CD8-positive, alpha-beta memory T cell (primary cell): ENCODE measurements at places on chromosomes 12 and 14. TPM values are rescaled to one million over a fixed set of nuclear protein-coding genes. Genes with fewer than 3 reads are reported as not detected.

GRCh38 chr12:130431176-130431575 is 93.5 kb downstream of the PIWIL1 start:
- H3K27ac ChIP-seq, result no peak overlapping the region
- no peaks in the 10 kb centered on the region for H3K36me3 ChIP-seq
- no peaks in the 10 kb centered on the region for H3K27me3 ChIP-seq
- no peak overlapping the region for H3K4me3 ChIP-seq

DNA sequence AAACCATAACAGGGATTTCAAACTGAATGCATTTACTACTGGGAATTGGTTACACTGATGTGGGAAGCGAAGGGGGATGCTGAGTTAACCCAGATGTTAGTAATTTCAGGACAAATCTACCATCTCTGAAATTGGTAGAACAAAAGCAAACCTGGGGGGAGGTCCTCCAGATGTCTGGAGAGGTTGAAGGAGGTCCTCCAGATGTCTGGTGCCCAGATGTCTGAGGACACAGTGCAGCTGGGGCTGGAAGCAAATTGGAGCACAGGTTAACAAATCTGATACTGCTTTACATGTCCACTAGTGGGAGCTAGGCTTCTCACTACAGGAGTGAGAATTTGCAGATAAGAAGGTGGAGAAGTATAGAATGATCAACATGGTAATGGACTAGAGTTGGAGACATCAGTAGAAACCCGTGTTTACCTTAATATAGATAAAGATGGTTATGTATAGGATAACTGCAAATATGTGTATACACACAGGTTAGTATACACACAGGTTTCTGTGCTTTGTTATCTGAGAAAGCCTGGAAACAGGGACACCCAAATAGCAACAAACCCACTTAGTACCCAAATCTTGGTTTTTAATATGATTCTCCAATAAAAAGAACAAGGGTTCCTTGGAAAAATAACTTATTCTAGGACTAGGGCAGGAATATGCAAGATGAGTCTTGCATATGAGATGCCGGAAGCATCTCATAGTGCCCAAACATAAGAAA is 162.5 kb downstream of the C12orf50 start:
- H3K4me3 ChIP-seq, result no peak overlapping the region
- no peaks in the 10 kb centered on the region for H3K4me1 ChIP-seq
- H3K36me3 ChIP-seq, result no peaks in the 10 kb centered on the region
- no peak overlapping the region for H3K27ac ChIP-seq
- H3K27me3 ChIP-seq, result no peaks in the 10 kb centered on the region

DNA sequence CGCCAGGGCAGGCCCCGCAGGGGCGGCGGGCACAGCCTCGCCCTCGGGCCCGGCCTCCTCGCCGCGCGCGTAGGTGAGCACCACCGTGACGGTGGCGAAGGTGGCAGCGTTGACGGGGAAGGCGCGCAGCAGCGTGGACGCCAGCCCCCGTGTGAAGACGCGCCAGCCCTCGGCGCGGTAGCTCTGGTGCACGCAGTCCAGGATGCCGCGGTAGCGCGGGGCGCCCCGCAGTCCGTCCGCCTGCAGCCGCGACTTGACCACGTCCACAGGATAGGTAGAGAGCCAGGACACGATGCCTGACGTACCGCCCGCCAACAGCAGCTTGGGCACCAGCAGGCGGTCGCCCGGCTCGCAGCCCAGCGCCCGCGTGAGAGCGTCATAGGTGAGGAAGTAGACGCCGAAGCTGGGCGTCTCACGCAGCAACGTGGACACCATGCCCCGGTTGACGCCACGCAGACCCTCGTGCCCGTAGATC is 13.9 kb downstream of the SLC25A29 start:
- H3K27ac ChIP-seq, result no peak overlapping the region
- DNase-seq, result no peak
- no peak overlapping the region for H3K4me3 ChIP-seq
- no peaks in the 10 kb centered on the region for H3K4me1 ChIP-seq
- no peaks in the 10 kb centered on the region for H3K36me3 ChIP-seq

- no peak overlapping the region for H3K27ac ChIP-seq
- H3K27me3 ChIP-seq, result no peaks in the 10 kb centered on the region
- no peaks in the 10 kb centered on the region for H3K36me3 ChIP-seq
- H3K4me1 ChIP-seq, result no peaks in the 10 kb centered on the region
- DNase-seq, result no peak
These were observed 15.0 kb downstream of the GXYLT1 start for GRCh38 chr12:42129595-42130204.

GRCh38 chr14:44820230-44820964 is 141.3 kb downstream of the KLHL28 start:
- no peak for DNase-seq
- no peaks in the 10 kb centered on the region for H3K4me1 ChIP-seq
- H3K36me3 ChIP-seq, result no peaks in the 10 kb centered on the region
- no peak overlapping the region for H3K4me3 ChIP-seq
- H3K27me3 ChIP-seq, result no peaks in the 10 kb centered on the region
- no peak overlapping the region for H3K27ac ChIP-seq

Gene GUCY2C
- not detected for total RNA-seq

Gene TAPBPL
- total RNA-seq, result 32.0 TPM

Gene HOXC6
- total RNA-seq, result not detected
